ENCODE measurements at places on chromosomes 5 and 9. TPM values are rescaled to one million over a fixed set of nuclear protein-coding genes. Genes with fewer than 3 reads are reported as not detected.
A peak's percentile ranks its signal among the peaks of the same experiment; 100 is the strongest.

DNA sequence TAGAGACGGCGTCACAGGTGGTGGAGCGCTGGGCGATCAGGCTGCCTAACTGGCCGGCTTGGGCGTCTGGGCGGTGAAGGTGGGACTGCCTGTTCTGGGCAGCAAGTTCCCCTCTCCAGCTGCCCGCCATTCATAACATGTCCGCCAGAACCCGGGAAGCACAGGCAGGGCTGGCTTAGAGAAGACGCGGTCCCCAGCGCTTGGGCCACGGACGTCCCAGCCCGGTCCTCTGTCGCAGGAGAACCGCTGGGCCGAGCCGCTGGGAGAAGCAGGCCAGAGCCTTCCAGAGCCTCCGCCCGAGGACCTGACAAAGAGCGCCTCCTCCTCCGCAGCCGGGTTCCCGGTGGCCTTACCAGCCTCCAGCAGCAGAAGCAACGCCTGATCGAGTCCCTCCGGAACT, 15.2 kb upstream of the HAND1 start:
- no peaks in the 10 kb centered on the region for H3K4me1 ChIP-seq
- H3K4me3 ChIP-seq, result no peak overlapping the region
- no peaks in the 10 kb centered on the region for H3K36me3 ChIP-seq

DNA sequence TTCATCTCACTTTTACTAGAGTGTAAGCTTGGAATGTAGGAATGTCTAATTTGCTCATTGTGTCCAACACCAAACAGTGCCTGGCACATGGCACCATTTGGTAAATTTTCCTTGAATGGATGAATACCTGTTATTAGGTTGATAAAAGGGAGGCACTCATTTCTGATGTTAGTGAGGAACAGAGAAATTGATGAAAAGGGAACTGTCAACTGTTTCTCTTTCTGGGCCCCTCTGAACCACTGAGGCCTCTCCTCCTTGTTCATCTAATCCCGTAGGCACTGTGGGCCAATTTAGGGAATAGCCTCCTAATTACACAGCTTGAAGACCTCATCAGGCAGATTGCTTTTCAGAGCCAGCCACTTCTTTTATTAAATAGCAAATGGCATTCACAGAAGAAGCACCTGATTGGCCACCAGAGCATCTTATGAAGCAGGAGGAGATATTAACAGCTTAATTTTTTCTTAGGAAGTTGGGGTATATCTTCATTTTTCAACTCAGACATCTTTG, 22.6 kb downstream of the MRRF start:
- no peaks in the 10 kb centered on the region for H3K27me3 ChIP-seq
- no peak overlapping the region for H3K27ac ChIP-seq
- DNase-seq, result no peak
- H3K36me3 ChIP-seq, result no peaks in the 10 kb centered on the region

DNA sequence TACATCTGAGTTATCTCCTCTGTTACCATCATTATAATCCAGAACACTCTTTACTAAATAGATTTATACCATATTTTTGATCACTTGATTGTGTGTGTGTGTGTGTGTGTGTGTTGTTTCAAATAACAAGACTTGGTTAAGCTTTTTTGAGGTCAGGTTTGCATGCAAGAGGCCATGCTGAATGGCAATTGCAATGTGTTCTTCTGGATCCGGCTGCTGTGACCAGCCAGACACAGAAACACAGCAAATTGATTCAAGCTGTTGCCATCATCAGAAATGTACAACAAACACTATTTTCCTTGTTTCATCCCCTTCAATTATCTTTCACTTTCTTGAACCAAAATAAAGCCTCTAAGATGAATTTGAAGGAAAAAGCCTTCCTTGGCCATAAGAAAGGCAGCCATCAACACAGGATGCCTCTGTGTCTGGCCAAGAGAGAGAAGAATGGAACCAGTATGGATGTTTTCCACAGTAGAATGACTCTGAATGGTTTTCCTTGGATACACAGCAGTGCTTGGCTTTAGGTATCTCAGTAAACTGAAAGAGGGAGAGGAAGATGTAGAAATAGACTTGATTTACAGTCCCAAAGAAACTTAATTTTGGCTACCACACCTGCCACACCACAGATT, 53.9 kb downstream of the DPYSL3 start:
- H3K4me1 ChIP-seq, result peaks cover 7% of the 10 kb centered on the region
- H3K27ac ChIP-seq, result peak overlapping the region; percentile 89
- peaks cover 46% of the 10 kb centered on the region for H3K27me3 ChIP-seq
- no peaks in the 10 kb centered on the region for H3K36me3 ChIP-seq

GRCh38 chr5:43729846-43730478, 127.0 kb downstream of the NNT start:
- no peak for DNase-seq
- no peaks in the 10 kb centered on the region for H3K4me1 ChIP-seq
- H3K4me3 ChIP-seq, result no peak overlapping the region
- H3K27ac ChIP-seq, result no peak overlapping the region

DNA sequence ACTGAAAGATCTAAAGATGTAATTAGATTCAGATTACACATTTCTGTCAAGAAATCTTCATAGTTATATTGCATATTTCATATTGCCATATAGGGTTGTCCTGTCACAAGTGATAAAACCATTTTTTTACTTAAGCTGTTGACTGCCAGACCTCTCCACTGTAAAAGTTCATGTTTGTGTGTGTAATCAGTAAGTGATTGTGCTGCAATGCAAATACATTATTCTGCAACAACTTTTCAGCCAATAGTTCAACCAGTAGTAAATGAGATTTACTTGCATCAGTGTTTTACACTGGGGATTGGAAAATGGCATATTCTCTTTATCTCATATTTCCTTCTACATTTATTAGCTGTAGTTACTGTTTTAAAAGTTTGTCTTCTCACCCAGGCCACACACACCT, 603.9 kb upstream of the RORB start:
- no peak for DNase-seq
- H3K36me3 ChIP-seq, result no peaks in the 10 kb centered on the region
- H3K4me3 ChIP-seq, result no peak overlapping the region
- H3K27me3 ChIP-seq, result no peaks in the 10 kb centered on the region
- H3K27ac ChIP-seq, result no peak overlapping the region

GRCh38 chr9:133256686-133257091, 18.3 kb downstream of the ABO start:
- H3K4me1 ChIP-seq, result peaks cover 14% of the 10 kb centered on the region
- no peak for DNase-seq
- H3K36me3 ChIP-seq, result no peaks in the 10 kb centered on the region
- H3K27ac ChIP-seq, result peak overlapping the region; percentile 43

- no peak overlapping the region for H3K27ac ChIP-seq
- H3K27me3 ChIP-seq, result no peaks in the 10 kb centered on the region
- H3K36me3 ChIP-seq, result no peaks in the 10 kb centered on the region
- no peaks in the 10 kb centered on the region for H3K4me1 ChIP-seq
- no peak overlapping the region for H3K4me3 ChIP-seq
Observed at GRCh38 chr9:99594056-99594780, 227.5 kb upstream of the NR4A3 start.

JAKMIP2 gene
- total RNA-seq, result 0.41 TPM

FGD3 gene
- total RNA-seq, result 6.0 TPM

DNA sequence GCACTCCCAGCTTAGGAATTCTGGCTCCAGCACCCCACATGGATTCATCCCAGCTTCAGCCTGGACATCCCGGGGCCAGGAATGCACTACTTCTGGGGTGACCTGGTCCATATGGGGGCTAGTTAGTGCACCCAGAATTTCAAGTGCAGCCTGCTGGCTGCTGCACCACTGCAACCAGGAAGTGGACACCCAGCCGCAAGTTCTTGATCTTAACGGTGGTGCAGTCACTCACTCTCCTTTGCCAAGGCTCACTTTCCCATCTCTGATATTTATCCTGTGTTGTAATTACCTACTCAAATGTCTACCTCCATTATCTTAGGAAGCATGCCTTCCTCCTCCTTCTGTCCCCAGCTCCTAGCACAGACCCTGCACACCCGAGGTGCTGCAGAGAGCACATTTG, 26.2 kb upstream of the RAB14 start:
- H3K36me3 ChIP-seq, result no peaks in the 10 kb centered on the region
- no peak overlapping the region for H3K4me3 ChIP-seq
- no peak for DNase-seq
- H3K27ac ChIP-seq, result no peak overlapping the region
- no peaks in the 10 kb centered on the region for H3K4me1 ChIP-seq

DNA sequence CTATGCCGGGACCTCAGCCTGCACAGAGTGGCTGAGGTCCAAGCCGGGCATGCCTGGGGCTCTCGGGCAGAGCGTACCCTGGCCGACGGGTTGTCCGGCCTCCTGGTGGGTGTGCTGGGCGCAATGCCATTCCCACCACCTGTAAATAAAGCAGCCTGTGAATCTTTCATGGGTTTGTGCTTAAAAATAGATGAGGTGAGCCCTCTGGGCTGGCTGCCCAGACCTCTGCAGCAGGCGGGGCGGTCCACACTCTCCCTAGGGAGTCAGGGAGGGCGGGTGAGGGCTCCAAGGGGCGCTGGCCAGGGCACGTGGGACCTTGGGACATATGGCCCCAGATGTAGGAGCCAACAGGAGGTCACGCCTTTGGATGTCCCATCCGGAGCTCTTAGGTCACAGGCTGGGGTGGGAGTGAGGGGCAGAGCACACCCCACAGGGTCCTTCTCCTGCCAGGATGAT, 3.6 kb upstream of the AGPAT2 start:
- peak overlapping the region; percentile 40 for H3K27ac ChIP-seq
- H3K4me3 ChIP-seq, result no peak overlapping the region
- no peak for DNase-seq
- peaks cover 53% of the 10 kb centered on the region for H3K4me1 ChIP-seq

GRCh38 chr9:83199240-83199639, 136.3 kb upstream of the RASEF start:
- no peaks in the 10 kb centered on the region for H3K36me3 ChIP-seq
- H3K27me3 ChIP-seq, result peaks cover 11% of the 10 kb centered on the region
- H3K27ac ChIP-seq, result no peak overlapping the region
- DNase-seq, result peak; percentile 33
- no peaks in the 10 kb centered on the region for H3K4me1 ChIP-seq

DNA sequence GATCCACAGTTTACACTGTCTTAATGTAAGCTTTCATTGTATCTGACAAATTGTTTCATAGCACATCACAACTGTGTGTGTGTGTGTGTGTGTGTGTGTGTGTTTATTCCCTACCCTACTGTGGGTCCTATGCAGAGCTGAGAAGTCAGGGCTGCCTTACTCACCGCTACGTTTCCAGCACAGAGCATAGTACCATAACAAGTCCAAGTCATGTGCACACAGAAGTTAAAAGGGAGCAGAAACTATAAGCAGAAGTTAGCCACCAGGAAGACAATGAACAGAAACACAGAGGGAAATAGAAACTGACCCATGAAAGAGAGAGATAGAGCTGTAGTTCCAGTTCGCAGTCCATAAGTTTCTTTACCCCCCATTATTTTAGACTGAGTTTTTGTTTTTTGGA, 38.2 kb upstream of the DMXL1 start:
- no peak overlapping the region for H3K4me3 ChIP-seq
- H3K27me3 ChIP-seq, result no peaks in the 10 kb centered on the region
- H3K4me1 ChIP-seq, result no peaks in the 10 kb centered on the region

All from transverse colon (tissue), 4 donors.